ENCODE measurements at places on chromosomes 13 and 19.

GRCh38 chr13:103873725-103874124 is 807.5 kb upstream of the SLC10A2 start:
- no peak for DNase-seq

GRCh38 chr13:98942997-98943396 is 34.9 kb downstream of the DOCK9 start:
- DNase-seq = no peak

- no peak for DNase-seq
These were observed 173.8 kb downstream of the KATNAL1 start for GRCh38 chr13:30133554-30133912.

GRCh38 chr19:17490411-17490810 is 20.1 kb downstream of the SLC27A1 start:
- no peak for DNase-seq

DNA sequence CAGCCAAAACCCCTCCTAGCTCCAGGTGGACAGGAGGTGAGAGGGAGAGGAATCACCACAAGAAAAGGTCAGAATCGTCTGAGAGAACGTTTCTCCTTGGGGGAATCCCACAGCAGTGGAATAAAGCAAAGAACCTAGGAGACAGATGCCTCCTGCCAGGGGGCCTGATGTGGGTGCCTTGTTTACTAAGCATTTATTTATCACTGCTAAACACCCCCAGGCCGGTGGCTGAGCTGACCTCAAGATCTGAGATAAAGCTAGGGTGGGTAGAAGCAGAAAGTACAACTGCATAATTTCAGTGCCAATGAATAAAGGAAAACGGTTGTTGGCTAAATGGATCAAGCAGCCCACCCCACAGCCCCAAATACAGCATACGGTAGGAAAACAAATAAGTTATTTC is 33.9 kb upstream of the ATP11A start:
- DNase-seq = no peak

DNA sequence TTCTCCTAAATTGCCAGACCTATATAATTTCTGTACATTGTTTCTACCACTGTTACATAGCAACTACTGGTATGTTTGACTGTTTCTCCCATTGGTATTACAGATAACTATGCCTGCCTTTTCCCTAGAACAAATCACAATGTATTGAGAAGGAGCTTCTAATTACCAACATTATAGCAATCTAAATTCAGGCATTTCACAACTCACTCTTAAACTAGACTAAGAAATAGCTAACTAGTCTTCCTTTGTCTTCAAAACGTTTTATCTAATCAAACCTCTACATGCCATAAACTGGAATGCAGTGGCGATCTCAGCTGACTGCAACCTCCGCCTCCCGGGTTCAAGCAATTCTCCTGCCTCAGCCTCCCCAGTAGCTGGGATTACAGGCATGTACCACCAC is 18.2 kb downstream of the RBM26 start:
- no peak for DNase-seq

DNA sequence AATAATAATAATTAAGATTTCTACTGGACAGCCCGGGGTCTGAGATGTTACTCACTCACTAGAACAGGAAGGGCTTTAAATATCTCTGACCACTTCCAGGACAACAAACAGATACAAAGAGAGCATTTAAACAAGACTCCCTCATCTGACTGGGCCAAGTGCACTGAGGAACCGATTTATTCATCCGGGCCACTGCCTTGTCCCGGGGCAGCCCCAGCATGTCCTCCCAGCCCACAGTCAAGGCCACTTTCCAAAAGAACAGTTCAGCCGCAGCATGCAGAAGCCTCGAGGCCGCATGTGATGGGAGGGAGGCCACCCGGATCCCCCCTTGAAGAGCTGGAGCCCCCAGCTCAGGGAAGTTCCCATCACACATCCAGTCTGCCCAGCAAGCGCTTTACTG is 30.5 kb downstream of the MLLT1 start:
- no peak for DNase-seq

DNA sequence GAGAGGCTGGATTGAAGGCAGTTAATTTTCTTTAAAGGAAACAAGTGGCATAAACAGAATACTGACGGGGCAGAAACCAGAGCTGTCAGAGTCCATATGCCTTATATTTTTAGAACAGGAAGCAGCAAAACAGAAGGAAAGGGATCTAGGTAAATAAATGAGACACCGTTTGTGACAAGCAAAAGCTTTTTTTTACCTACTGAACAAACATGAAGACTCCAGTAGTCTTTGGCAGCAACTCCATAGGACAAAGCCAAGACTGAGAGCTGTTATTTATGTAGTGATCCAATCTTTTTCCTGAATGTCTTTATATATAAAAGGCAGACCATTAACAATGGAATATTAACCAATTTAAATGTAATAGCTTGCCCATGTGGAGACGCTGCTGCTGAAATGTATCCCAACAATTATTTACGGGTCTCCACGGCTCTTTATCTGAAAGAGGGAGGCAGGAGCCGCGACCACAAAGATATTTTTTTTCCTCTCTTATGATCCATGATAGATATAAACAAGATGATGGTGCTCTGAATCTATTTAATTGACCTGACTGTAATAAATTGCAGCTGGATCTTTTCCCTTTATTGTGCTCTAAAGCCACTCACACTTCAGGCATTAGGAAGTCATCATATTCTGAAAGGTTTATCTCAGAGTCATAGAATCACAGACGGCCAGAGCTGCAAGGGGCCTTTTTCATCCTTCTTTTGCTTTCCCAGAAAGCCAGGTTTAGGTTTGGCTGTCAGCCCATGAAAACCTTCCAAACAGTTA is 687.8 kb downstream of the EFNB2 start:
- no peak for DNase-seq

DNA sequence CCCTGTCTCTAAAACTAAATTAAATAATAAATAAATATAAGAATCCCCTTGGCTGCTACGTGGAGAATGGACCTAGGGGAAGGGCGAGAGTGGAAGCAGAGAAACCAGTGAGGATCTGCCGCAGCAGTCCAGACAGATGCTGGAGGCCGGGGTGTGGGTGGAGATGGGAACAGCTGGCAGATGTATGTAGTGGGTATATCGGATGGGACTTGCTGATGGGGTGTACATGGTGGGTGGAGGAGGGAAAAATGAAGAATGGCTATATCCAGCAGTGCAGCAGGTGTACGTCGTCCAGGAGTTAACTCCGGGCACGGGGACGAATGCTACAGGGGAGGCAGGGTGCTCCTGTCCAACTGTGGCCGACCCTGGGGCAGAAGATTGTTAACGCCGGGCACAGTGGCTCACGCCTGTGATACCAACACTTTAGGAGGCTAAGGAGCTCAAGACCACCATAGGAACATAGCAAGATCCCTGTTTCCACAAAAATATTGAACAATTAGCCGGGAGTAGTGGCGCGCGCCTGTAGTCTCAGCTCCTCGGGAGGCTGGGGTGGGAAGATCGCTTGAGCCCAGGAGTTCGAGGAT is 654 bp downstream of the CEP89 start:
- DNase-seq = no peak

Data from type B pancreatic cell (in vitro differentiated cells).